SJSA1 (cell line): ENCODE measurements at places on chromosomes 2 and 18.

DNA sequence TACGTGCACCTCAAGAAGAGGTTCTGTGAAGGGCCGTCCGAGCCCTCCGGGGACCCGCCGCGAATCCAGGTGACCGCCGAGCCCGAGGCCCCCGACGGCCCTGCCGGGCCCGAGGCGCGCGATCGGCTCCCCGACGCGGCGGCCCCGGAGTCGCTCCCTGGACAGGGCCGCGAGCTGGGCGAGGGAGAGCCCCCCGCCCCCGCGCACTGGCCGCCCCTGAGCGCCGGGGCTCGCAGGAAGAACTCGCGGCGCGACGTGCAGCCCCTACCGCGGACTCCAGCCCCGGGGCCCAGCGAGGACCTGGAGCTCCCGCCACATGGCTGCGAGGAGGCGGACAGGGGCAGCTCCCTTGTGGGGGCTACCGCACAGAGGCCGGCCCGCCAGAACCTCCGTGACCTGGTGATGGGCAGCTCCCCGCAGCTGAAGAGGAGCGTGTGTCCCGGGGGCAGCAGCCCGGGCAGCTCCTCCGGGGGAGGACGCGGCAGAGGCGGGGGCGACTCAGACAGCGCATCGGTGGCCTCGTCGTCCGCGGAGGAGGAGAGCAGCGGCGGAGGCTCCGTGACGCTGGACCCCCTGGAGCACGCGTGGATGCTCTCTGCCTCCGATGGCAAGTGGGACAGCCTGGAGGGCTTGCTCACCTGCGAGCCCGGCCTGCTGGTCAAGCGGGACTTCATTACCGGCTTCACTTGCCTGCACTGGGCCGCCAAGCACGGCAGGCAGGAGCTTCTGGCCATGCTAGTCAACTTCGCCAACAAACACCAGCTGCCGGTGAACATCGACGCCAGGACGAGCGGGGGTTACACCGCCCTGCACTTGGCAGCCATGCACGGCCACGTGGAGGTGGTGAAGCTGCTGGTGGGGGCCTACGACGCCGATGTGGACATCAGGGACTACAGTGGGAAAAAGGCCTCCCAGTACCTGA, 812 bp downstream of the SOWAHC start:
- DNase-seq, result no peak

- no peak for DNase-seq
These were observed 470.3 kb downstream of the DSC3 start for GRCh38 chr18:30572214-30572613.

DNA sequence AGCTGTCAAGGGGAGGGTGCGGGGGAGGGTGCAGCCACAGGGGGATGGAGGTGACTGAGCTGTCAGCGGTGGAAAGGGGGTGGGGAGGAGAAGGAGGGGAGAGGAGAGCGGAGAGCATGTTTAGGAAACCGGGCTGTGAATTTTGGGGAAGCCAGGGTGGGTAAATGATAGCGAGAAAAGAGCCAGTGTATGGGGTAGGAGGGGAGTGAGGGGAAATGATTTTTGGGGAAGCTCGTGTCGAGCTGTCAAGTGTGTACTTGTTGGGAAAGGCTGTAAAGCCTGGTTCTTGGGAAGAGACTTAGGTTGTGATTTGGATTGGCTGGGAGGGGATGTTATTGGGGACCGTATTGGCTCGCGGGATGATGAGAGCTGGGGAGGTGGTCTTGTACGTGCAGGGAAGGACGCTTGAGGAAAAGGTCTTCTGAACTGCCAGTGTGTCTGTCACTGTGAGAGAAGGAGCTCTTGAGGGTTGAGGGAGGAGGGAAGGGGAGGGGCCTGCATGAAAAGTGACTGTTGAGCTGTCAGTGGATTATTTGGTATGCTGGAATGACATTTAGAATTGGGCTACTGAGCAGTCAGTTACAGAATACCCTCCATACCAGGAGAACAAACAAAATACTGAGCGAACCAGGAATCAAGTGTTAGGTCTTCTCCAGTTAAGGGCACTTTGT, 1.0 kb downstream of the UBR3 start:
- DNase-seq, result peak; percentile 55

GRCh38 chr2:142868229-142868762, 9.2 kb upstream of the KYNU start:
- peak; percentile 44 for DNase-seq

GRCh38 chr2:33272001-33272400, 204.4 kb upstream of the RASGRP3 start:
- DNase-seq, result no peak

GRCh38 chr2:48860380-48860779, 104.9 kb upstream of the LHCGR start:
- no peak for DNase-seq

GRCh38 chr18:63199743-63200241, 119.8 kb downstream of the BCL2 start:
- DNase-seq, result no peak

DNA sequence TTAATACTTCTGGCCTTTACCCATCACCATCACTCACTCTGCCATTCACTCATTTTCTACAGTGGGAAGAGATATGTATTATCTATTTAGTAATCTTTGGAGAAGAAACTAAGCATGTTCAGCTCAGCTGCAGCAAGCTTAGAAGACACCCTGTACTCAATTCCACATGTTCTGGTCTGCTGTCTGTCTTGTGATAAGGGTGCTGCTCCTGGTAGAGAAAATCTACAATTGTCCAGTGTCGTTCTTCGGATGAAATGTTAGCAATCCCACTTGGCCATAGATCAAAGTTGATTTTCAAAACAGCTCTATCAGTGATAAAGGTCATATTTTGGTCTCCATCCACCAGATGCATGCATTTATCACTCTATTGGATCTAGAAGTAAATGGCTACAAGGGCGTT, 337.1 kb downstream of the LRRTM4 start:
- no peak for DNase-seq

- peak; percentile 71 for DNase-seq
These were observed 909 bp downstream of the TMEM87B start for GRCh38 chr2:112055730-112056625.

DNA sequence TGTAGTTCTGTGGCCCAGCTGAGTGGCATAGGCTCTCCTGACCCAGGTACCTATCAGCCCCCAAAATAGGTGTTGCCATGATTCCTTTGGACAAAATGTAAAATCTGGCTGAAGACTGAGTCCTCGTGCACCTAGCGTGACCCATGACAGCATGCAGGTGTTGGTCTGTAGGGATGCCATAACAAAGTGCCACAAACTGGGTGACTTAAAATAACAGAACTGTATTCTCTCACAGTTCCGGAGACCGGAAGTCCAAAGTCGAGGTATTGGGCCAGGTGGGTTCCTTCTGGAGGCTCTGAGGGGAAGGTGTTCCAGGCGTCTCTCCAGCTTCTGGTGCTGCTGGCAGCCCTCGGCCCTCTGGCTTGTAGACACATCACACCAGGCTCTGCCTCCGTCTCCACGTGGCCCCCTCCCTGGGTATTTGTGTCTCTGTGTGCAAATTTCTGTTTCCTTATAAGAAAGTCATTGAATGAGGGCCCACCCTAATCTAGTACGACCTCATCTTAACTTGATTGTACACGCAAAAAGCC, 34.5 kb downstream of the LRRFIP1 start:
- DNase-seq, result no peak

- DNase-seq, result no peak
These were observed 364.7 kb downstream of the XIRP2 start for GRCh38 chr2:167253025-167253424.

- DNase-seq, result no peak
These were observed 97.6 kb downstream of the WDR7 start for GRCh38 chr18:56748698-56749268.

- no peak for DNase-seq
These were observed 136.2 kb downstream of the SLC8A1 start for GRCh38 chr2:40315683-40316082.

GRCh38 chr2:54613794-54614257, 109.6 kb upstream of the EML6 start:
- DNase-seq, result no peak

DNA sequence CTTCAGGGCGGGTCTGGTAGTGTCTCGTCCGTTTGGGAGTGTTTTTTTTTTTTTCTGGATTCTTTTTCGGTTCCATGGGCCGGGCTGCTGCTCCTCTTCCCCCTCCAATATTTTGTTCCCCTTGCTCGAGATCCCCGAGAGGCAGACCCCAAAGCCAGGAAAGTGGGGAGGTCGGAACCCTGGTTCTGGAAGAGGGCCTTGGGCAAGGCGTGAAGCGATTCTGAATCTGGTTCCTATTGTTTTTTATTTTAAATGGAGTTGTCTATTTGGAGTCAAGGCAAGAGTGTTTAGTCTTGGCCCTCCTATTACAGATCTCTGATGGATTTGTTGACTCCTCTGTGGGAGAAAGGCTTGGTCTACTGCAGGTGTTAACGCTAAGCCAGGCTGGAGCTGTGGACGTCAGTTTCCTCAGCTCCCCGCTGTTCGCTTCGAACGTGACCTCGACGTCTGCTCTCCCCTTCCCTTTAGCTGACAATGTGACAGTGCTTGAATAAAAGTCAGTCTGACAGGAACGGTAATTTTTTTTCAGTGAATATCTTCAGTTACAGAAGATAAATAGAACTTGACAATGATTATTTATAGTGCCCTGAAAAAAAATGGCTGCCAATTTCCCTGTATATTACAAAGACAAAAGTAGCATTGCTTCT, 683 bp upstream of the DNAJC27 start:
- DNase-seq, result no peak

DNA sequence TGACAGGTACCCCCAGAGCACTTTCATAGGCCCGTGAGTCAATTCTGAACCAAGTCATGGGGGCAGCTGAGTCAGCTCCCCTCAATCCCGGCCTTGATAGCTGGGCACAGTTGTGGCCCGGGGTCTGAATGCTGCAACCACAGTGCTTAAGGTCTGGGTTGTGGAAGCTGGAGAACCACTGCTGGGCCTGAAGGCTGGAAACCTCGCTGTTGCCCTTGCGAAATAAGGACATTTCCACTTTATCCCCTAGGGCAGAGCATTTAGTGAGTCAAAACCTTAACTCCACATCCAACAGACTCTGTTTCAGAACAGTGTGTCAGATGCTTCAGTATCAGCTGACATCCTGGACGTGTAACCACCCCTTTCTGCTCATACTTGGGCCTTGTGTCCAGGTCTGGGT, 58.6 kb downstream of the SP110 start:
- DNase-seq, result no peak

DNA sequence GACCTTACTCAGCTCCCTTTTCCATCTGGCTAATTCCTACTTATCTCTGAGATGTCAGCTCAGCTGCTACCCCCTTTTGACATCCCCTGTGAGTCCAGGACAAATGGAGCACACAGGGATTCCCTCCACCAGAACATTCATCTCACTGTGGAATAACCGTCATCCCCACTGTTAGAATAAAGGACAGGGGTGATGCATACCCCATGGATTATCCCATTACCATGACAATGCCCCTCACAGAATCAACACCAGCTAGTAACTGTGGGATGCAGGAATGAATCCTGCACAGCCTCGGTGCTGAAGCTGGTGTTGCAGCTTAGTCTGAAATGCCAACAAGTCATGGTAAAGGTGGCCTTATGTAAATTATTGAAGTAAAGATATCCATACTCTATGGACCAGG, 624.8 kb upstream of the RAB6C start:
- DNase-seq, result no peak

GRCh38 chr18:24426398-24427294, at the start of gene IMPACT:
TSS of gene IMPACT (plus strand) at chr18:24426670. CDS start at chr18:24426757, 87 bp downstream.
- peak; percentile 75 for DNase-seq

DNA sequence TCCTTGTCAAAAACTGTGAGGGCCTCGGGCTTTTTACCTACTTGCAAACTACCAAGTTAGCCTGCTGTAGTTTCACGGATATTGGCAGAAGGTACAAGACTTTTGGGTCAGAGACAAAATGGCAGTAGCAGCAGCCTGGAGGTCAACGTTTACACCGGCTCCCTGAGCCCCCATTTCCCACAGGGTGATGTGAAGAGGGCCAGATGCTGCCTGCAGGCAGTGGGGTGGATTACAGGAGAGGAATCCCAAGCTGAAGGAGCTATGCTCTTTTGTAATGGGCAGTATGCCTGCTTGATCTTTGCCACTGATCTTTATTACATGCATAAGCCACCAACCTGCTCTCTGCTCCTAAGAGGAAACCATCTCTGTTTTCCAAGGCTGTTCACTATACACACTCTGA, 29.5 kb upstream of the SP5 start:
- no peak for DNase-seq

DNA sequence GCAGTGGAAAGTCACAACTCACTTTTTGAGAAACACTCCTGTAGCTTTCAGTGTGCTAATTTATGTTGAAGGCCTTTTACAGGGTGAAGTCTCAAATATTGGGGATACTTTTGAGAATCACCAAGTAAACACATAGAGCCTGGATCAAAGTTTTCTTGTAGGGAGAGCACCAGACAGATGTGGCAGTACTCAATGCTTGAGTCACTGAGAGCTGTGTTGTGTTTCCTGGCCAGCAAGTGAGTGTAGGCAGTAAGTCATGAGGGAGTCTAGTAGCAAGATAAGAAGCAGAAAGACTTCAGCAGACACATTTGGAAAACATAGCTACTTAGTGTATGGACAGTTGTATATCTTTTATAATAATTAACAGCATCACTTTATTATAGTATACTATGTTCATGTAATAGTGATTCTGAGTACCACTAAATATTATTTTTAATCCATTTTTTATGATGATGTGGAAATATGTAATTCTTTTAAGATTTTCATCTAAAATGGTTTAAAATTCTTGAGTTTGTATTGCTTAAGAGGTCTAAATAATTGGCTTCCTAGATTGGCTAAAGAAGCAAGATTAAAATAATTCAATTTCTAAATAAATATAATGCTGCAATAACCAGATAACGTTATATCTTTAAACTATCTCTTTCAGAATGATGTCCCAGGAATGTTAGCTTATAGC, 12.8 kb downstream of the PSMD1 start:
- DNase-seq, result no peak

GRCh38 chr2:172998547-172999272, 76.9 kb upstream of the MAP3K20 start:
- peak; percentile 22 for DNase-seq

DNA sequence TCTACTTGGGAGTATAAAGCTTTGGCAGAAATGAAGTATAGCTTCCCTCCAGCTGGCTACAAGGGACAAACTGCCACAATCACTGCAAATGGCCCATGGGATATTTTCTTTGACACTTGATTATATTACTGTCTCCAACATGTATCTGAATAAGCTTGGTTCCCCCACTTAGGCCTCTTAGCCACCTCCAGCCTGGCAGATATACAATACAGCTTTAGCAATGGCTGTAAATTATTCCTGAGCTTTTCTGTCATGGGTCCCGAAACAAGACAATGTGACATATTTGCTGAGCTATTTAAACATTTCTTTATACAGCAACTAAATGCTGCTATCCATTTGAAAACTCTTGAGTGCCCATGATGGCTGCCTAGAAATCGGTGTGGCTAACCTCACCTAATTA, 406.2 kb downstream of the SUCLG1 start:
- DNase-seq, result no peak

- no peak for DNase-seq
These were observed 141.1 kb downstream of the SOCS6 start for GRCh38 chr18:70429847-70430500.
